ENCODE measurements at places on chromosomes 5 and 9.

DNA sequence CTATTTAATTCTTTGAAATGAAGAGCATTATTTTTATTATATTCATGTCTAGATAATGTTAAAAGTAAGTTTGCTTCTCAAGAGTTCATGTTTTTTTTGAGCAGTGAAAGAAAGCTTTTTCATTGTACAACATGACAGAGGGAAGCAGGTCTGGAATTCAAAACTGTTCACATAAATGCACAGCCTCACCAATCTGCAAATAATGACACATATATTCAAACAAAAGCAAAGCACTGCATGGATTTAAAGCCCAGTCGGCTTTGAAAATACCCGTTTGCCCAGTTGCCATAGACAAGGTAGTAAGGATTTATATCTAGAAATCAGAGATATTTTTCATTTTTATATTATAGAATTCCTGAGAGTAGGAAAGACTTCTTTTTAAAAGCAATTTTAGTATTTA, 201.8 kb downstream of the CD180 start:
- DNase-seq: no peak

DNA sequence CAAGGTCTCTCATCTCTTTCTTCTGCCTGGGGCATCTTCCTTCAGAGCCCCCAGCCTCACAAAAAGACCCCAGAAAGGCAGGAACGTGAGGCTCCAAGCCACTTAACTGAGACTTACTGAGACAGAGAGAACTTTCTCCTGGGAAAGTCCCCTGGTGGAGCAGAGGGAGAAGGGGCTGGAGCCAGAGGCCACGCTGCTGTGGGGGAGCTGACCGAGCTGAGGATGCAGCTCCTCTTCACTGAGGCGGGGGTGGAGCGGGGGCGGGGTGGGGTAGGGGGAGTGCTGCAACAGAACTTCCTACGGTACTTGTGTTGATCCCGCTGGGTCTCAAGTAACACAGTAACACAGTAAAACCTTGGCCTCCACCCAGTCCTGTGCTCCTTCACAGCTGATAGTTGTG, 204.0 kb downstream of the FSTL4 start:
- DNase-seq: no peak

- DNase-seq: no peak
These were observed 559 bp downstream of the SLC38A9 start for GRCh38 chr5:55711507-55712022.

DNA sequence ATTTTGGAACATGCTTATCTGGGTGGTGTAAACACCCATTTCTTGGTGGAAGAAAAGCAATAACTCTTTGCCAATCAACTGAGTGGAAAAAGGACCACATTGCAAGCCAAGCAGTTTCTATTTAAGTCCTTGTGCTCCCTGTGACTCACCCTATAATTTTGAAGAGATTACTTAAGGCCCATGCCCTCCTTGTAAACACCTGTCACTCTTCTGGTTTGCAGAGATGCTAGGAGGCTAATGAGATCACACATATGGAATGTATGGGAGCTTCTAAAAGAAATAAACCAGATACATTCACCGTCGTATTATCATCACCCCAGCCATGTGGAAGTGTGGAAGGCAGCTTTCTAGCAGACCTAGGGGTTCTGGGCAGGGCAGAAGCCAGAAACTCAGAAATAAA, 337.1 kb downstream of the GADD45G start:
- no peak for DNase-seq

DNA sequence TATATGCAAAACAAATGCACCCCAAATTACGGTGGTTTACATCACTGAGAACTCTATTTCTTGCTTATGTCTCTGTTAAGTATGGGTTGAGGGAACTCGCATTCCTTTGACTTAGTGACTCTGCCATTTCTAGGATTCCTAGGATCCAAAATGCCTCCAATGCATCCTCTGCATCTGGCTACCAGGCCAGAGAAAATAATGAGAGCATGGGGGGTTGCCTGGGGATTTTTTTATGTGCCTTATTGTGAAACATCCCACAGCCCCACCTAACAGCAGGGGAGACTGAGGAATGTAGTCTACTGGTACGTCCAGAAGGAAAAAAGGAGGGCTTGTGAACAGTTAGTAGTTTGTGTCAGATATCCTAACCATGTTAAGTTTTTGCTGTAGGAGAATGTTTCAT, 466.0 kb upstream of the ARRDC3 start:
- no peak for DNase-seq

GRCh38 chr5:149901511-149901910, 43.1 kb downstream of the PDE6A start:
- DNase-seq: no peak

GRCh38 chr9:93591301-93592007, 15.1 kb downstream of the PHF2 start:
- no peak for DNase-seq

GRCh38 chr5:167708449-167708848, 583.0 kb upstream of the WWC1 start:
- DNase-seq: no peak
